ENCODE measurements at places on chromosomes 2 and 18.

DNA sequence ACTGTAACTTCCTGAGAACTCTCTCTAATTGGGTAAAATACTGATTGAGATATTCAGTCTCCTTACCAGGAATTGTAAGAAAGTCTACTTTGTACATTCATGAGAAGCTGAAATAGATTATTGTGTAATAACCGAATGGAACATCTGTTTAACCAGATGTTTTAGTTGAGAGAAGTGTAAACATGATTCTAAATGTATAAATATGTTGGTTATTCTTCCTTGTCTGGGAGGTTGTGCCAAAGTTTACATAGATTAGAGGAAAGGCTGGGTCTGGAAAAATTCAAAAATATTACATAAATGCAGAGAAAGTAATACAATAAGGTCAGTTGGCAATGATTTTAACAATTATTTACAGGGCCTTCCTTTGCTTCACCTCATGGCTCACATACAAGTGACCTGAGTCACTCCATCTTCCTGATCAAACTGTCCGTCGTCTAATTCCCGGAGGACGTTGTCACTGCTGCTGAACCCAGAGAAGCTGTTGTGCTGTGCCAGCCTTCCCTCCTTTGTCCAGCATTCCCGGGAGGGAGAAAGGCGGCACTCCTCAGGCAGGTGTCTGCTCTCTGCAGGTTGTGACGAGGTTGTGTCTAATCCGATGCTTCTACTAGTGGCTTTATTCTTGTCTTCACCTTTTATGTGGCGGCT lies 55.9 kb downstream of the MOB4 start:
- peak; percentile 63 for DNase-seq

DNA sequence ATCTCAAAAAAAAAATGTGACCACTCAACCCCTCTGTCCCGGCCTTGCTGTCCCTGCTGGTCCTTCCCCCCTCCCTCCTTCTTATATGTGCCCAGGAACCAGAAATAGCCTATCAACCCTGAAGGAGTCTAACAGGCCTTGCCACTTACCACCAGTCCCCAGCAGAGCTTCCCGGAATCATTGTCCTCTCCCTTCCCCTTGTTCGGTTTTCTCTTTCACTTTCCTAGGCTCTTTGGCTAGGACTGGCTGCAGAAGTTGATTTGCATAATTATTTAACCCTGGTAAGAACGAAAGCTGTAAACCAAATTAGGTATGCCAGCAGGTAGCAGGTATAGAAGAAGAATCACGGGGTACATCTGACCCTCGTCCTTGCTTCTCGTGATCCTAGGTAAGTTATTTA lies 72.6 kb upstream of the ZNF532 start:
- no peak for DNase-seq

DNA sequence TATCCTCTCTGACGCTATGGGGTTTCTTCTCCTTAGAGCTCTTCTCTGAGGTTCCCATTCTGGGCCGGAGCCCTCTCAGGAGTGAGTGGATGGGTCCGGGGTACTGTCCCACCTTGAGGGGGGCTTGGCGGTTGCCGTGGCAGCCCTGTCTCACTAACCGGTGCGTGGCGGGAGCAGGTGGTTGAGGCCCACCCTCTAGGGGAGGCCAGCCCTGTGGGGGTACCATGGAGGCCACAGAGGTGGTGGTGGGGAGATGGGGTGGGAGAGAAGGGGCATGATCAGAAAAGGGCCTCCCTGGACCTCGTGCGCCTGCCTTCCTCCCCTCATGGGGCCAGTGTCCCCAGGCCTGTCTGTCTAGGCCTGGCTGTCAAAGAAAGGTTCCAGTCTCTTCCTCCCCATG lies 22.3 kb downstream of the IGFBP5 start:
- no peak for DNase-seq

DNA sequence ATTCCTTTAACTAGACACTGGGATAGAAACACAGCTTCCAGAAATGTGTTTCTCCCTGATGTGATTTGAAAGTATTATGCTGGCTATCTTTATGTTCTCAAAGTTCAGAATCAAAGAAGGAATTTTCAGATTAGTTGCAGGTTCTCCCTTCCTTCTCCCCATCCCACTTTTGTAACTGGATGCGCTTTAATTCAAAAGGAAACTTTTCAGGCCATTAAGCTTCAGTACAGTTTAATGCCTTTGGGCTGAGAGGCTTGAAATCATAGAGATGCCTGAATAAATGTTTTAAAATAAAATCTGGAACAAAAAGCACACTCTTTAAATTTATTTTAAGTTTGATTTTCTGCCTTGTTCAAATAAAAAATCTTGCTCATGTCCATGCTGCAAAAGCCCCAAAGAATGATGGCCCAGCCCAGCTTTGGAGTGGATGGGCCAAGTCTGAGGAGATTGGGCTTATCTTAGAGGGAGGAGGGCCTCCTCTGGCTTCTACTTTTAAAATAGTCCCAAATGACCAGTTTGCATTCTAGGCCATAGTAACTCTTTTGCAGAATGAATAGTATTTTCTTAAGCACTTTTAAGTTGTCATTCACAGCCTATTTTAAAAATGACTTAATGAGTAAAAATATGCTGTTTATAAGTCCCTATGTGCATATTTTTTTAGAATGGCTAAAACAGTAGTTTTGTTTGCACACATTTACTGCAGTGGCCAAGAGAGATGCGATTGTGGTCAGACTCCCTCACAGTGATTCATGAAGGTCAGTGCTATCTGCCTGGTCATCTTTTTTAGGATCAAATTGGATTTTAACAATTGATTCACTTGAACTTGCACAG lies 129.2 kb downstream of the MTX2 start:
- DNase-seq: peak; percentile 81

DNA sequence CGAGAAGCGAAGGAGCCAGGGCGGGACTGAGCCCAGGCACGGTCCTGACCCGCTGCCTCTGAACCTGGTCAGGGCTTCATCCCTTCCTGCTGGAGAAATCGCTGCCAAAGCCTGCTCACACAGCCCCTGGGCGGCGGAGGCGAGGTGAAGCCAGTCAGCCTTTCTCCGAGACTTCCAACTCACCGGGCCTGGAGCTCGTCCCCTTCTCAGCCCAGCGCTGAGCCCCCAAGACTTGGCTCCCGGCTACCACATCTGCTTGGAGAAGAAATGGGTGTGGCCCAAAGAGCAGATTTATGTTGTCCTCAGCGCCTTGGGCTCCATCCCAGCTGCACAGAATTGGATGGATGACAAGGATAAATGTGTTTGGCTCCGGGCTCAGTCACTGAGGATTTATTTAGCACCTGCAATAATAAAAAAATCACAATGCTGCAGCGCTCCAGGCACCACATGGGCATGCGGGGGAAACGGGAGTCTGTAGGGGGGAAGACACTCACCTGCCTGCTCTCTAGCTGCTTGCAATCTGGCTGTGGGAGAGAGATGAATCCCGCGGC lies 64.9 kb downstream of the ACTR2 start:
- no peak for DNase-seq

DNA sequence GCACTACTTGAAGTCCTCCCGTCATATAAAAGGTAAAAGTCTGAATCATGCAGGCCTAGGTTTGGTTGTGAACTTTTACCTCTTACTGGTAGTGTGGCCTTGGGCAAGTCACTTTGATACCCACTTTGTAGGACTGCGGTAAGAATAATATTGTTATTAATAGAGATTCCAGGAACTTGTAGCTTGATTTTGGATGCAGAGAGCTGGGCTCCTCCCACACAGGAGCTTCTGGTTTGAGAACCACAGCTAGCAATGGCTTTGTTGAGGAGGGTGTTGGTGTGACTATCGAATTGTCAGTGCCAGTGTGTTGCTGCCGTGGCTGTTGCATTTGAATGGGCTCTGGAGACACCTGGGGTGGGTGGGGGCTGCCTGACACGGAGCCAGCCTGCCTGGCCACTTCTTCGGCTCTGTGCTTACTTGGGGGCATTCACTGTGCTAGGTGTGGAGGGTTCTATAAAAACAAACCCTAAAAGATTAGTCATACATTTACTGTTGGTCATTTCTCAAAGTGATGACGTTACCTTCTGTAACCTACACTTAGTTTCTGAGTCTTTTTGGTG lies 38.5 kb downstream of the ASAP2 start:
- DNase-seq: no peak

GRCh38 chr2:239339726-239340601 lies 60.9 kb downstream of the HDAC4 start:
- no peak for DNase-seq

DNA sequence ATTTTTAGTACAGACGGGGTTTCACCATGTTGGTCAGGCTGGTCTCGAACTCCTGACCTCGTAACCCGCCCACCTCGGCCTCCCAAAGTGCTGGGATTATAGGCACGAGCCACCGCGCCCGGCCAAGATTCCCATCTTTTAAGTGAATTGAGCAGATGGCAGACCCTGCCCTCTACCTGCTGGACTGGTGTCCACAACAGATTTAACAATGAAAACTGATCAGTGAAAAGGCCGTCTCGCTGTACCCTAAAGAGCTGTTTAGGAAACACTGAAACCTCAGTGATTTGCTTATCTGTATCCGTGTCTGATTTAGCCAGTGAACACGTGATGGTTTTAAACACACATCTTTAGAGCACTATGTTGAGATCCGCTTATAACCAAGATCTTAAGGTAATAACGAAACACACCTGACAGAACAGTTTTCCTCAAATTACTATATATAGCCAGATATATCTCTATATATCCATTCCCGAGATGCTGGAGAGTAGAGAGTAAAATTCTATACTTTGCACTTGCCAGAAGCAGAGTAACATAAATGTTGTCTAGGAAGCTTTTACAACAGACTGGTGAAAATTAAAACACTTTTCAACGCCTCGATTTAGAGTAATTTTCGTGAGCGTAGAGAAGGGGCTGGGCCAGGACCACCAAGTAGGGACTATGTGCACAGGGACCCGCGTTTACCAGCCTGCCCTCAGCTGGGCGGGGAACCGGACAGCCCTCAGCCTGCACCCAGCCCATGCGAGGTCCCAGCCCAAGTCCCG lies 594 bp downstream of the FAM161A start:
- DNase-seq: peak; percentile 69

- peak; percentile 34 for DNase-seq
Observed at GRCh38 chr2:64862623-64863022, 126.6 kb upstream of the SLC1A4 start.

- DNase-seq: no peak
Observed at GRCh38 chr2:510839-511238, 166.4 kb downstream of the TMEM18 start.

GRCh38 chr2:45178359-45178758 lies 169.1 kb upstream of the SIX2 start:
- no peak for DNase-seq

DNA sequence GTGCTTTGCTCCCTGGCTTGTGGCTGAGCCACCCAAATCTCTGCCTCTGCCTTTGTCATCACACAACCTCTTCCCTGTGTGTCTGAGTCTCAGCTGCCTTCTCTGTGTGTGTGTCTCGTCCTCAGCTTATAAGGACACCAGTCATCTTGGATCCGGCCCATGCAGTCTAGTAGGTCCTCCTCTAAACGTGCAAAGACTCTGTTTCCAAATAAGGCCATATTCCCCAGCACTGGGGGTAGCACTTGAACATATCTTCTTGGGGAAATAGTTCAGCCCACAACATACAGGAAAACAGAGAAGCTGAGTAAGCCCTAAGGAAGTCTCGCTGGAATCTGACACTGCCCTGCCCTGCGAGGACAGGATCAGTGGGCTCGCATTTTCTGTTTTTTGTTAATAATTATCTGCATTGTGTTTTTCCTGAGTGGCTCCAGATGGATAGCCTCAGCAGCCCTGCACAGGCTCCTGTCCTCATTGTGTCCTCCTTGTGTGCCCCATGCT lies 42.1 kb downstream of the MTCL1 start:
- peak; percentile 100 for DNase-seq

- DNase-seq: peak; percentile 2
Observed at GRCh38 chr2:136327162-136327852, 209.4 kb upstream of the CXCR4 start.
